ENCODE measurements at places on chromosomes 16 and 17.

GRCh38 chr17:49110509-49110908 lies 22.1 kb upstream of the B4GALNT2 start:
- peak; percentile 83 for DNase-seq

- no peak for DNase-seq
Measured at GRCh38 chr16:27445502-27446175, 43.7 kb downstream of the IL21R start.

GRCh38 chr16:9647981-9648701 lies 534.1 kb downstream of the GRIN2A start:
- no peak for DNase-seq

DNA sequence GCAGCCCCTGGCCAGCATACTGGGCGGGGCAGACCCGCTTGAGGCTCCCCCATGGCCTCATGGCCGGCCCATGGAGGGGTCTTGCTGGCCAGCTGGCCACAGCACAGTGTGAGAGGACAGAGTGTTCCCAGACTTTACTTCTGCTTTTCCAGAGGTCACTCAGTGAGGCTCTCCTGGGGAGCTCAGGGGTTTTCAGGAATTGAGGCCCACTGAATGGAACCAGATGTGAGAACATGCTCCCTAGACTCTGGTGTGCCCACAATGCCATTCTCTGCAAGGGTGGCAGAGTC lies 21.2 kb downstream of the ATP6V0D1 start:
- no peak for DNase-seq

- no peak for DNase-seq
Measured at GRCh38 chr16:52548261-52549010, 1.5 kb upstream of the TOX3 start.

- no peak for DNase-seq
Measured at GRCh38 chr17:17812211-17813054, 24.4 kb downstream of the SREBF1 start.

GRCh38 chr16:73610160-73610559 lies 562.2 kb upstream of the ZFHX3 start:
- DNase-seq: no peak

DNA sequence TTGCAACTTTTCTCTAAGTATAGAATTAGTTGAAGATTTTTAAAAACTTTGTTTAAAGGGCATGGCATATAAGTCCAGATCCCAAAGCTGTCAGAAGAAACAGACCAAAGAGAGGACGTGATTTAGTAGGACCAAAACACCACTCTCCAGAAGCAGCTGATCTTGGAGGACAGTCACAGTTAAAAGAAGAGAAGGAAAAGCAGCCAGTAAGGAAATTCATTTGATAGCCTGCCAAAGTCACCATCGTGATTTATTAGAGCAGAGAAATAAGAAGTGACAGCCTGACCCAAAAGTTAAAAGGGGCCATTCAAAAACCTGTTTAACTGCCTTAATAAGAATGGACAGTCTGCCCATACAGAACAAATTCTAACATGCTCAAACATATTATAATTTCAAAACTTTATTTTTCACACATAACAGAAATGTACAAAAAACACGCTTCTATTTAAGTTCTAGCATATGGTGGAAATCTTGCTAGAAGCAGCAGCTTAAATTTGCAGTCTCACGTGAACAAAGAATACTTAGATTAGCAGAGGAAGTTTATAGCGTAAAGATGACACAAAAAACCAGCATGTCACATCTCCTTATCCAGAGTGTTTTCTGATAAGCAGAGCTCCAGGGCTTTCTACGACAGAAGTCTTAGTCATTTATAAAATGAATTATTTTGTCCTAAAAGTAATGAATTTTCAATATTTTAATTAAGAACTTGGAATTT lies 37.2 kb downstream of the TXNDC11 start:
- DNase-seq: no peak

DNA sequence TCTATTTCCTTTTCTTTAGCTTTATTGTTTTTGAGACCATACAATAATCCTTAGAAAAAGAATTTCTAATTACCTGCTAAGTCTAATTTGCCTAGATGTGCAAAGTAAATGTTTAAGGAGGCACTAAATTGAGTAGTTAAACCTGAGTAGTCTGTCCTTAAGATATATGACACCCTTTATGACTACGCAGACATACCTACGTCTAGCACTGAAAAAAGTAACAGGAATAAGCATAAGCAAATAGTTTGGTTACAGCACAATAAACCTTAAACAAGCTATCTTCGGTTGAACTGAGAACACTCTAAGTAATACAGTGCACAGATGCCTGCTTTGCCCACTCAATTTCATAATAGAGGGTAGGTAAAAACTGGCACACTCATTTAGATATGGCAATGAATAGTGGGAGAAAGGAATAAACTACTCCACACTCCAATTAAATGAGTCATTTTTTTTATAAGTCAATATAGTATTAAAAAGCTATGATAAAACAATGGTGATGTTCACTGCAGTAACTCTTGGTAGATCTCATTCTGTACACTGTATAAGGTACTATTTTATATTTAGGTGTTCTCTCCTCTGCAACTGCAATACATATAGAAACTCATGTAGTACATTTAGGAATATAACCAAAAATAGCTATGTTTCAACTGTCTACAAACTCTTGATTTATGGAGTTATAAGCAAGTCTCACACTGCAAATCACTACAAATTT lies 19.7 kb upstream of the INTS2 start:
- peak; percentile 51 for DNase-seq

DNA sequence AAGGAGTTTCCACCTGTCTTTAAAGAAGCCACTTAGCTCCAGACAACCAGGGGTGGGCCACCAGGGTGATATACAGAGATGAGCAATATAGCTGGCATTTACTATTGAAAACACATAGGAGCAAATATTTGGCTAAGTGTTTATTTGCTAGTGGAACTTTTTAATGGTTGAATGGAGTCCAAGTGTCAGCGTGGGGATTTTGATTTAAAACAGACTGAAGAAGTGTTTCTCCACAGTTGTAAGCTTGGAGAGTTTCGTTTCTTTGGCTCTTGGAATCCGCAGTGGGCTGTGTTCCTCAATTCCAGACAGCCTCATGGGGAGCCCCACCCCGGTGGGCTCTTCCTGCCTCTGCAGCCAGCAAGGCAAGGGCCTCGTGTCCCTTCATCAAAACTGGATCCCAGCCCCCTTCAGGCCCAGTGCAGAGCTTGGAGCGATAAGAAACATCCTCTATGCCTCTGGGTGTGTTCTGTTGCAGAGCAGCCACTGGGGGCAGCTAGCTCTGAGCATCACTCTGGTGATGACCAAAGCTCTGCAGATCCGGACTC lies 36.1 kb downstream of the NOG start:
- DNase-seq: peak; percentile 19

DNA sequence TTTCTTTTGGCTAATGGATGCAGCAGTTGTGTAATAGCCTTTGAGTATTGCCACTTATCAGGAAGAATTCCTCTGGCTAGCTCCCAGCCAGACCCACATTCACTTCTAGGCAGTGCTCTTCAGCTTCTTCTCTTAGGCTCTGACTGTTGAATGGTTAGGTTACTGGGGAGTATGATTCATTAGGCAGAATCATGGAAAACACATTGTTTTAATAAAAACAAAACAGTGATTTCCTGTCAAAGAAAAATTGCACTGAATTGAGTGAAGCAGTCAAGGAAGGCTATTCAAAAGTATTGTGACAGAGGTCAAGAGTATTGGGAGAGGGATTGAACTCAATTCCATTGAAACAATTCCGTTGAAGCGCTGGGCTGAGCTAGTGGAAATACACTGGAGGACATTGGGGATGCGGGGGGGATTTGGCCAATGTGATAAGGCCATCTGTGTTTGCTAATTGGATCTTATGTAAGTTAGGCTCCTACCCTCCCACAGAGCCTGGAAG lies 68.0 kb downstream of the CNTNAP4 start:
- DNase-seq: no peak

- DNase-seq: peak; percentile 97
Measured at GRCh38 chr17:66777689-66778225, 57.2 kb upstream of the CACNG5 start.

DNA sequence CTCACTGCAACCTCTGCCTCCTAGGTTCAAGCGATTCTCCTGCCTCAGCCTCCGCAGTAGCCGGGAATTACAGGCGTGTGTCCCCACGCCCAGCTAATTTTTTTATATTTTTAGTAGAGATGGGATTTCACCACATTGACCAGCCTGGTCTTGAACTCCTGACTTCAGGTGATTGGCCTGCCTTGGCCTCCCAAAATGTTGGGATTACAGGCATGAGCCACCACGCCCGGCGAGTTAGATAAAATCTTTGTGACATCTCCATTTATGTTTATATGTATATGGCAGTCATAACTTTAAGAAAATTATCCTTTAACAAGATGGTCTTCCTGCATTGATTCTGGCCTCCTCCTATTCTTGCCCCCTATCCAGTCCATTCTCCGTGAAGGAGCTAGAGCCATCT lies 24.0 kb downstream of the CCDC42 start:
- DNase-seq: no peak

GRCh38 chr17:4035081-4035680 lies 70.9 kb upstream of the ATP2A3 start:
- no peak for DNase-seq

DNA sequence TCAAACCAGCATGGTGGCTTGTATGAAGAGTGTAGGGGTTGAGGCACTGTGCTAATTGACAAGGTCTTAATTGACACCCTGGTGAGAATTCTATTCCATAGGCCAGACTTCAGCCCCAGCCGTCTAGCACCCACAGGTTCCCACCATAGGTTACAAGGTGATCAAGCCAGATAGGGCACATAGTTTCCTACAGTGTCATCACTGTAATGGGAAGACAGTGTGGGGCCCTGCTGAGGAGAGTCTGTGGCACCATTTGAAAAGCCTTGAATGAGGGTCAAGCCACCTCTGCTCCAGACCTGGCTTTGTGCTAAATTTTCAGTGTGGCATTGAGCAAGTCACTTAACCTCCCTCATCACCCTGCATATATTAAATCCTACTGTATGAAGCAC lies 36.2 kb downstream of the YPEL2 start:
- no peak for DNase-seq

- DNase-seq: no peak
Measured at GRCh38 chr16:67210069-67210937, 11.4 kb downstream of the ELMO3 start.

- no peak for DNase-seq
Measured at GRCh38 chr16:79977940-79978836, 377.7 kb upstream of the MAF start.

DNA sequence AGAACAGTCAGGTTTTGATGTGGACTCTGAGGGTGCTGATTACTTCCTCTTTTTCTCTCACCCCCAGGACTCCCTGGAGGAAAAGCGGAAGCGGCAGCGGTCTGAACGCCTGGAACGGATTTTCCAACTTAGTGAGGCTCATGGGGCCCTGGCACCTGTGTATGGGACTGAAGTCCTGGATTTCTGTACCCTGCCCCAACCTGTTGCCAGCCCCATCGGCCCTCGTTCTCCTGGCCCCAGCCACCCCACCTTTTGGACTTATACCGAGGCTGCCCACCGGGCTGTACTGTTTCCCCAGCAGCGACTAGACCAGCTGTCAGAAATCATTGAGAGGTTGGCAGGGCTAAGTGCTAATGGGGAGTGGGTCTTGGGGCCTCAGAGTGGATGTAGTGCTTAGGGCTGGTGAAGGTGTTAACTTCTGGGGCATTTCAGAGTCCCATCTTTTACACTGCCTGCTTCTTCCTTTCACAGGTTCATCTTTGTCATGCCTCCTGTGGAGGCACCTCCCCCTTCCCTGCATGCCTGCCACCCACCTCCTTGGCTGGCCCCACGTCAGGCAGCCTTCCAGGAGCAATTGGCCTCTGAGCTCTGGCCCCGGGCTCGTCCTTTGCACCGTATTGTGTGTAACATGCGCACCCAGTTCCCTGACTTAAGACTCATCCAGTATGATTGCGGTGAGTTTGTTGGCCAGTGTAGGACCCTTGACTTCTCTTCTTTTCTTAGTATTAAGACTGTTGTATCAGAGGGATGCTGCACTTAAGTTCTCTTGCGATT lies 19.1 kb upstream of the PHKG2 start:
- DNase-seq: no peak

GRCh38 chr16:25148568-25149215 lies 37.1 kb downstream of the LCMT1 start:
- DNase-seq: no peak

DNA sequence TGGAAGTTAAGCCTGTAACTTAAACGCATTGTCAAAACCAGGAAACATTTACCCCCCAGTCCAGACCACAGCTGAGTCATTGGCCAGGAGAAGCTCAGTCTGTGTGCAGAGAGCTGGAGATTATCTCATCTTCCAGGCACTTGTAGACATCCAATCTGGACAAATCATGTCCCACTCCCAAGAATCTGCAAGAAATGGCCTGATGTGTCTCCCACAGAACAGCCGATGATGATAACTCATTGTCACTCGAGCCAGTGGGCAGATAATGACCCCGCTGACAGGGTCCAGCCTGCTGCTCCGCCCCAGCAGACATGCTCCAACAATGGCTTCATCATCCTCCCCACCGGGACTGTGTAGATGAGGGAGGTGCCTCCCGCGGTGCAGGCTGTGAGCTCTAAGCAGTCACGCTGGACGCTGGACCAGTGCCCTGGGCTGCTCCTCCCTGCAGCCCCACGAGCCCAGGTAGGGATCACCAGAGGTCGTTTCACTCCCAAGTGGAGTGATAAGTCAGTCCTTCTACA lies 322.5 kb downstream of the C16orf95 start:
- no peak for DNase-seq

GRCh38 chr17:8016632-8017424 lies 14.4 kb downstream of the GUCY2D start:
- peak; percentile 15 for DNase-seq

DNA sequence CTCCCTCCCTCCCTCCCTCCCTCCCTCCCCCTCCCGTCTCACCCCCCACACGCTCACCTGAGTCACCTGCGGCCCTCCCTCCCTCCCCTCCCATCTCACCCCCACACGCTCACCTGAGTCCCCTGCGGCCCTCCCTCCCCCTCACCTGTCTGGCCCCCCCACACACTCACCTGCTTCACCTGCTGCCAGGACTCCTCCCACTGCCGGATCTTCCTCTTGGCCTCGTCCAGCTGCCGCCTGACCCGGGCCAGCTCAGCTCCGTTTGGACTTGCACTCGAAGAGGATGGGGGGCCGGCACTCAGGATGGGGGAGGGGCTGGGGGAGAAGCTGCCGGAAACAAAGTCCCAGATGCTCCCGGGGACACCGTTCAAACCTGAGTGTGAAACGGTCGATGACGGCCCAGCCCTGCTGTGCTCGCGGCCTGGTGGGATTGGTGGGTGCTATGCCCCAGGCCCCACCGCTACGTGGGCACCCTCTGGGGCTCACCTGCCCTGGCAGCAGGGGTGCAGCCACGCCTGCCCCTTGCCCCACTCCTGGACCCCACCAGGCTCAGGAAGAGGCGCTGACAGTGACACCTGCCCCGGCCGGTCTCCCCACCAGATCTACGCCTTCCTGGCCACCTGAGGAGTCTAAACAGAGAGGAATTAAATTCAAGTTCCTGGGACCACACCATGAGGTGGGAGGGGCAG lies 15.9 kb downstream of the GNPTG start:
- no peak for DNase-seq

- DNase-seq: no peak
Measured at GRCh38 chr17:28040406-28040805, 2.1 kb upstream of the NLK start.

GRCh38 chr16:66587881-66588600 lies 8.8 kb downstream of the CMTM2 start:
- no peak for DNase-seq

GRCh38 chr16:71709229-71709781 lies 15.2 kb downstream of the PHLPP2 start:
- no peak for DNase-seq

- no peak for DNase-seq
Measured at GRCh38 chr17:51015145-51015558, 105.5 kb downstream of the SPAG9 start.
